ENCODE measurements at places on chromosomes 16 and 17. TPM values are rescaled to one million over a fixed set of nuclear protein-coding genes. Genes with fewer than 3 reads are reported as not detected.

- no peak for DNase-seq
Measured at GRCh38 chr16:68188170-68188569, 47.8 kb downstream of the ESRP2 start.

GRCh38 chr17:42779936-42780850, at the start of gene WNK4:
Gene WNK4 (plus strand): TSS chr17:42780610. CDS start chr17:42780699, 89 bp downstream.
- no peak for DNase-seq

DNA sequence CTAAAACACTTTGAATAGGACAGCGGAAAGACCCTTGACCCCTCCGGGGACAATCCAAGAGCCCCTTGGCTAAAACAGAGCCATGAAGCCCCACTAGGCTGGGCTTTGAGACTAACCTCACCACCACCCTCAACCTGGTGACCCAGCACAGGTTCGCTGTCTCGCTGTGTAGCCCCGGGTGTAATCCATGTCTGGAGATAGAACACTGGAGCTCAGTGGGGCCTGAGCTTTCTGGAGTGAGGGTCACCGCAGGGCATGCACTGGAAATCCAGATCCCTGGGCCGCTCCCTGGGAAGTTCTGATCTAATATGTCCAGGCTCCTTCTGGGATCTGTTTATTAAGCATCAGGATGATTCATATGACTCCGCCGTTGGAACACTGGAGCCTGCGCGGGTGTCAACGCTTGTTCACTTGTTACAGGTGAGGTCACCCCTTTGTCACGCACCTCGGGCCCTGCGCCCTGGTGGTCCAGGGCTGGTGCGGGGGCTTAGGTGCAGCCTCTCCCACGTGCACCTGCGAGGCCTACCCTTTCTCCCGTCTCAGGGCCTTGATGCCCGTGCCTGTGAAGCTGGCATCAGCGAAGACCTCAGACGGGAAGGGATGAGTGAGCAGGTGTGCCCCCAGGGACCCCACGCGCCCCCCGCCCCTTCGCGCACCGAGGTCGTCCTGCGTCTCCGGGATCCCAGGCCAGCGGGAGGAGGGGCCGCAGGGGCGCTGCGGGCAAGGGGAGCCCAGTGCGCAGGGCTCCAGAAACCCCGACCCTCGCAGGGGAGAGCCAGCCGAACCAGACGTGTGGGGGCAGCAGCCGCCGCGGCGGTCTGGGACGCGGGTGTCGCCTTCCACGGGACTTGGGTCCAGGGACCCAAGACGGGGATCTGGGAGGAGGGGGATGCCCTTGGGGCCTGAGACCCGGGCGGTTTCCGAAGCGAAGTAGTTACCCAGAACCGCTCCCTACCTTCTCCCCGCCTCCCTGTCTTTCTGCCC, 224.1 kb upstream of the FOXF1 start:
- DNase-seq: no peak

DNA sequence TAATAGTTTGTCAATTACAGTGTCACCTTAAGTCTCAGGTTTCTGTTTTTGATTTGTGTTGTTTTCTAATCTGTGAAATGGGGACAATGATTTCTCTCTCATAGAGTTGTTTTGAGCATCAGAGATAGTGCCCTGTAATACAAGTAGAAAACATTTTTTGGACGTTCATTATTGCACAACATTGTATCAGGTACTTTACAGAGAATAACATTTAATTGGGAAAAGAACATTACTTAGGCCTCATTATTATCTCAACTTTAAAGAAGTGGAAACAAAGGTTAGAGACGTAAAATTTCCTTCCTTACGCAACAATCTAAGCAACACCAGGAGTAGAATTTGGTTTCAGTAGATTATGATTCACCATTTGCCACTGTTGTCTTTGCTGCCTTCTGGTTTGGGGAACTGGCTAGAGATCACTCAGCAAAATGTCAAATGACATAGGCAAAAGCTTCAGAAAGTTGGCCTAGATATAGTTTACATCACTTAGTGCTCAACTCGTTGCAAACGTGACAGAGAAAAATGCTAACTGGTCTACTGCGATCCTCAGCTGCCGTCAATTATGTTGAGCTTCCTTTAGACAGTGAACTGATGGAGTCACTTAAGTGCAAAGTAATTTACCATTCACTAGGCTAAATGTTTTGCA, 1026.8 kb downstream of the CDH11 start:
- no peak for DNase-seq

DNA sequence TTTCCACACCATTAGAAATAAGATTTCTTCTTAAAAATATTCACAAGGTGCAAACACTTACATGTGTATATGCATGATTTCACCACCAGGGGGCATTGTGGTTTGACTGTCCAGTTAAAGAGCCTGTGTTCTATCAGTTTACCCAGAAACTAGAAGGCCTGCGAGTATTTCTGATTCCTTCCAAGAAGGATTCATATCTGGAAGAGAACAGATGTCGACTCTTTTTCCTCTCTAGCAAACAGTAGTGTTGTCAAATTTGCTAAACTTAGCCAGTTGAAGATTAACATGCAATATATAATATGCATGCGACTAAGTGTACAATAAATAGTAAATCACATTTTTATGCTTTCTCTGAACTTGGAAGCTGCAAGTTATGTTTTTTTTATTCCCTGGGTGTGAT, 404.1 kb downstream of the WWOX start:
- DNase-seq: peak; percentile 59

GRCh38 chr17:8387914-8388651, 5.1 kb upstream of the RPL26 start:
- no peak for DNase-seq

TMEM100 gene
- 15.3 TPM for polyA plus RNA-seq

DNA sequence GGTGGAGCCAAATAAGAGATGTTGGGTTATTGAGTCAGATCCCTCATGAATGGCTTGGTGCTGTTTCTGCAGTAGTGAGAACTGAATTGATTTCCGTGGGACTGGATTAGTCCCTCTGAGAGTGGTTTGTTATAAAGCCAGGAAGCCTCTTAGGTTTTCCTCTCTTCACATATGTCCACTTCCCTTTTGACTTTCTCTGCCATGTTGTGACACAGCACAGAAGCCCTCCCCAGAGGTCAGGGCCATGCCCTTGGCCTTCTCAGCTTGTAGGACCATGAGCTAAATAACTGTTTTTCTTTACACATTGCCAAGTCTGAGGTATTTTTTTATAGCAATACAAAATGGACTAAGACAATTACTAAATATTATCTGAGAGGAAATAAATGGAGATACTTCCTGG, 10.3 kb upstream of the HAPSTR1 start:
- DNase-seq: no peak

- DNase-seq: no peak
Measured at GRCh38 chr16:24996301-24996700, 18.9 kb downstream of the ARHGAP17 start.

DNA sequence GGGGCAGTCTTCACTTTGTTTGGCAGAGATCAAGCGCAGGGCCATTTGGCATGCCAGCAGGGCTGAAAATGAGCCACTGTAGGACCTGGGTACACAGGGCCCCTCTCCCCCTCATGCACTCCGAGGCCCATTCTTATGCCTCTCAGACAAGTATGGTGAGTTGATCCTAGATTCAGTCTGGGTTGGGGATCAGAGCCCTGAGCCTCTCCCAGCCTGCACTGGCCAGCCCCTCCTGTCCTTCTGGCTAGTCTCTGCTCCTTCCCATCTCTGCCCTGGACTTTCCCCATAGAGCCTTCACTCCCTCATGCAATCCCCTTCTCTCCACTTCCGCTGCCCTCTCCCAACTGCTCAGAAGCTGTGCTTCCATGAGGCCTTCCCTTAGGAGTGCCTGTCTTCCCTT, 31.0 kb downstream of the SMARCE1 start:
- DNase-seq: no peak

NPIPA3 gene
- 0.56 TPM for polyA plus RNA-seq

- no peak for DNase-seq
Measured at GRCh38 chr17:80992077-80992947, 671 bp downstream of the CHMP6 start.

DNA sequence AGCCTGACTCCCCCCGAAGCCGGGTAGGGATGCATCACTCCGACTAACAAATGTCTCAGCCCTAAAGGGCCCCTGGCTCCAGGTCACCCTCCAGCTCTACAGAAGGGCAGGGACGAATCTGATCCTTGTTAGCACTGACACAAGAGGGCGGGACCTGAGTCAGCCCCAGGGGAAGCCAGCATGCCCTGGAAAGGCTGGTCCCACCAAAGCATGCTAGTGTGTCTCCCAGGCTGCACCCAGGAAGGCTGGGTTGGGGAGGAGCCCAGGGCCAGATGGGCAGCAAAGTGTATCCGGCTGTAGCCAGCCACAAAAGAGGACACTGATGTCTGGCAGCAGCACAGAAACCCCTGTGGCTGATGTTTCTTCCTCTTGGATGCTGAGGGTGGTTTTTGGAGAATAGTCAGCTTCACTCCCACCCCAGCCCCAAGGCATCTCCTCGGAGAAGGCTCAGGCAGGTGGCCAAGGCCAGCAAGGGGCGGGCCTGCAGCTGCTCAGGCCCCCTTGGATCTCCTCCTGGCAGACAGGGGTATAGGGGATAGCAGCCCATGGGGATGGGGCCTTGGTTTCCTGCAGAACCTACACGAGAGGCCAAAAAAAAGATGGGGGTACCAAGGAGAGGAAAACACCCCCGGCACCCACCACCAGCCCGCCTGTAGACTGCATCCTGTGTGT, 11.0 kb downstream of the NATD1 start:
- no peak for DNase-seq

CD300H gene
- polyA plus RNA-seq: 0.18 TPM

DNA sequence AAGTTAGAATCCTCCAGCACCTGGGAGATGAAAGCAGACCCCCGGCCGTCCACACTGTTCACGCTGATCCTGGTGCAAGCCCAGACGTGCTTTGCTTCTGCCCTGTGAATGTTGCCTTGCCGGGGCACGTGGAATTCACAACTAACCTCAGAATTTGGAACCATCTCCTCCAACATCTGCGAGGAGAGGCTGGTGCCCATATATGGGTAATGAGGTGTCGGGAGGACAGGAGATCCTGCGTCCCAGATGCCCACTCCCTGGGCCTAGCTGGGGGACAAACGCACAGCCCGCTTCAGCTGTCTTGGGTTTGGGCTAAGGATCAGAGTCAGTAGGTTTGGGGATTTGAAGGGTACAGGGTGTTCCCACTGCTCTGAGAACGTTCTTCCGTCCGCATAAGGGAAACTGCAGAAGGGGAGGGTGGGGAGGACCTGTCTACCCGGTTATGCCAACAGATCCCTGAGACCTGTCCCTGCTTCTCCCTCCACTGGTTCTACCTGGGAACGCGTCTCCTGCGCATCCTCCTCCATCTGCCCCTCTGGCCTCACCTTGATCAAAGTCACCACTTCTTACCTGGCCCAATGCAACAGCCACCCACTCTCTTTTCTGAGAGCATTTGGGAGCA, 14.1 kb downstream of the PPL start:
- DNase-seq: no peak

GRCh38 chr17:9986754-9987382, 81.8 kb upstream of the RCVRN start:
- DNase-seq: no peak

- DNase-seq: no peak
Measured at GRCh38 chr17:40791787-40792436, 7.8 kb downstream of the KRT28 start.

- peak; percentile 41 for DNase-seq
Measured at GRCh38 chr16:55703003-55704001, 47.5 kb downstream of the SLC6A2 start.

ELMO3 gene
- 6.4 TPM for polyA plus RNA-seq

FBXO39 gene
- polyA plus RNA-seq: 0.56 TPM

NATD1 gene
- polyA plus RNA-seq: 9.8 TPM

- no peak for DNase-seq
Measured at GRCh38 chr16:54976651-54977200, 46.1 kb downstream of the IRX5 start.

DNA sequence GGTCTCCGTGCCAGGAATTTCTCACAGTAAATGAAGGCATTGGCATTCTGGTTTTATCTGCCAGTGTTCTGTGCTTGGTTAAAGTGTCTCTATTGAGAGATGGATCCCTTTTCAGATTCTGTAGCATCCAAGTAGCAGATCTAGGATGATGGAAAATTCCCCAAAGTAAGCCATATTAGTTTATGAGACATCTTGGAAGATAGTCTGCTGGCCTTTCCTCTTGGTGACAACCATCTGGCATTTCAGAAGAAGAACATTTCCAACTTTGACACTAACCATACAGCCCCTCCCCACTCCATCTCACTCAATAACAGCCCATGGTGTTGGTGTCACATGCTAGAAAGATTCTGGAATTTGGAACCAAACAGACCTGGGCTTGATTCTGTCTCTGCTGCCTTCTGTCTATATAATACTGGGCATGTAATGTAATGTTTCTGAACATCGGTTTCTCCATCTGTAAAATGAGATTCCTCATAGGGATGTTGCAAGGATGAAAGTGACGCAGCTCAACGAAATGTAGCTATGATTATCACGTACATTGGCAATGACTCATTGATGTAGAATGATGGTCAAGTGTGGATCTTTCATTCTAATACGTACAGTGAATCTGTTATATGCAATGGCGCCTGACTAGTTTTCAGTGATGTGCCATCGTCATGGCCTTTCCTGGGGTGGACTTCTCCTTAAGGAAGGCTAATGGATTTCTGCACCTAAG, 32.6 kb upstream of the PIRT start:
- DNase-seq: no peak

CCL18 gene
- polyA plus RNA-seq: 1.5 TPM

DNA sequence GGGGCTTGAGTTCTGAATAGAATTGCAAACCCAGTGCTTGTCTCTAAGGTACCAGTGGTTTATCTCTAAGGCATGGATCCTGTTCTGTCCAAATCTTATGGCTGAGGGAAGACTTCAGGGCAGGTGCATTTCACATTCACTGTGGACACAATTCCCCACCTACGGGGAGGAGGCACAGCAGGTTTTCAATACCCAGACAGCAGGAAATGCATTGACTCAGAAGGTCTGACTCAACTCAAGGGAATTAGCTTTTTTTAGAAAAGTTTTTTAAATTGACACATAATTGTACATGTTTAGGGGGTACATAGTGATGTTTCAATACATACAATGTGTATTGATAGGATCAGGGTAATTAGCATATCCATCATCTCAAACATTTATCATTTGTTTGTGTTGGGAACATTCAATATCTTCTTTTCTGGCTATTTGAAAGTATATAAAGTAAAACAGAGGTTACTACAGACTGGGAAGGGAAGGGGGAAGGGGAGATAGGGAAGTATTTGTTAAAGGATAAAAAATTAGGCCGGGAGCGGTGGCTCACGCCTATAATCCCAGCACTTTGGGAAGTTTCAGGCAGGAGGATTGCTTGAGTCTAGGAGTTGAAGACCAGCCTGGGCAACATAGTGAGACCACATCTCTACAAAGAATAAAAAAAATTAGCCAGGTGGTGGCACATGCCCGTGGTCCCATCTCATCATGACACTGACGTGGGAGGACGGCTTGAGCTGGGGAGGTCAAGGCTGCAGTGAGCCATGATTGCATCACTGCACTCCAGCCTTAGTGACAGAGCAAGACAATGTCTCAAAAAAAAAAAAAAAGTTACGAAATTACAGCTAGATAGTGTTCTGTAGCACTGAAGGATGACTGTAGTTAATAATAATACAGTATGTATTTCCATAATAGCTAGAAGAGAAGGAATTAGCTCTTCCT, 54.9 kb downstream of the RGS9 start:
- DNase-seq: no peak

GRCh38 chr16:82783933-82784572, 157.3 kb downstream of the CDH13 start:
- DNase-seq: no peak
